ENCODE measurements at places on chromosomes 5 and 9. TPM values are rescaled to one million over a fixed set of nuclear protein-coding genes. Genes with fewer than 3 reads are reported as not detected.

DNA sequence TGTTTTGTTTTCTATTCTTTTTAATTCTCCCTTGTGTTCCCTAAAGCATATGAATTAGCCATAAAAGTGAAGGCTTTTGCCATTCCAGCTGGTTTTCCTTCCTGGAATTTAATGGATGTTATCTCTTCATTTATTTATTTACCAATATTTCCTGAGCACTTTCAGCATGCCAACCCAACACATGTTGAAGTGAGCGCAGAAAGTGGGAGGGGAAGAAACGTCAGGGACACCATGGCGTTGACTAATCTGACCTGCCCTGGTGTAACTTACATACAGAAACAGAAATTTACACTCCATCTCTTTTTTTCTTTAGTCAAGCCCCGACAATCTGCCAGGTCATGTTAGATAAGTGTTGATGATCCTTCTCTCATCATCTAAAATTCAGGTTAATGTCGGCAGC lies 247.5 kb downstream of the PCSK5 start:
- DNase-seq, result no peak

- DNase-seq, result no peak
These were observed 116.8 kb upstream of the COX7C start for GRCh38 chr5:86500947-86501346.

DNA sequence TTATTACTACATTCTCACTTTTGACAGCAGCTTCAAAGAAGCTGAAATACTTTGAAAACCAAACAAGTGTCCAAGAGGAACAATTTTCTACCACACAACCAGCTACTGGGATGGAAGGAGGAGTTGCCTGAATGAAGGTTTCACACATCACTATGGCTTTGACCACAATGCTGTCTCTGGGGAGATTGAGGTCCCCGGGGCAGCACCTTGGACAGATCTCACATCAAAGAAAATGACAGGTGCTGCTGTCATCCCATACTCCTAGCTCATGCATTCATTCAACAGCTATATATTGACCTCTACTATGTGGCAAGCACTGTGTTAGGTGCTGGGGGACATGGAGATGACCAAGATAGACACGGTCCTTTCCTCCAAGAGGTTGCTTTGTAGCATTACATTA lies 233.2 kb upstream of the RASEF start:
- no peak for DNase-seq

DNA sequence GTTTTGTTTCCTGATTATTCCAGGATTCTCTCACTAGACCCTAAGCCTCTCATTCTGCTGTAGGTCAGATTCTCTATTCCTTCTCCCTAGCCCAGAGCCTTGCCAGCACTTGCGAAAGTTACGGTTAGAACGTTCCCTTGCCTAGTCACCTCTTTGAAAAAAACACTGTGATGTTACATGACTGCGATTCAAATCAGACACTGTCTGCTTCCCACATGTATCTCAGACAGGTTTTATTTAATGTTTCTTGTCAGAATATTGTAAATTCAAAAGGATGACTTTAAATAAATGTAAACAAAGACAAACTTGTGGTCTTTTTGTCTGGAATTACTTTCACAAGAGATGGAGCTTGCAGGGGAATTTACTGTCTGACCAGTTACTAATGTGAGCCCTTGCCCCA lies 116.5 kb upstream of the OTULINL start:
- DNase-seq, result no peak

DNA sequence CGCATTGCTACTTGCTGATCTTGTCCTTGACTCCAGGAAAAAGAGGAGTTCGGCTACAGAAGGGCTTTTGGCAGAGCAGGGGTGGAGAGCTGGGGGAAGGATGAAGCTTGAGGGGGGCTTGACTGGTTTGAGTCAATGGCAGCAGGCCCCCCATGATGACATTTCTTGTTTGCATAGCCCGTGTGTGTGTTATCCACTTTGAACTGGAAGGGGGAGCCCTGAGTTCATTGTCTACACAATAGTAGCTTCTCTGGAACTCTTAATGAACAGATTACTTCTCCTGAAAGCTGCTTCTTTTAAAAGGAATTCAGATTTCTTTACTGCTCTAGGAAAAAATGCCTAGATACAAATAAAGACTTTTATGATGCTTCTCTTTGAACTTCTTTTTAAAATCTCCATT lies 2.3 kb downstream of the IFNB1 start:
- no peak for DNase-seq

DNA sequence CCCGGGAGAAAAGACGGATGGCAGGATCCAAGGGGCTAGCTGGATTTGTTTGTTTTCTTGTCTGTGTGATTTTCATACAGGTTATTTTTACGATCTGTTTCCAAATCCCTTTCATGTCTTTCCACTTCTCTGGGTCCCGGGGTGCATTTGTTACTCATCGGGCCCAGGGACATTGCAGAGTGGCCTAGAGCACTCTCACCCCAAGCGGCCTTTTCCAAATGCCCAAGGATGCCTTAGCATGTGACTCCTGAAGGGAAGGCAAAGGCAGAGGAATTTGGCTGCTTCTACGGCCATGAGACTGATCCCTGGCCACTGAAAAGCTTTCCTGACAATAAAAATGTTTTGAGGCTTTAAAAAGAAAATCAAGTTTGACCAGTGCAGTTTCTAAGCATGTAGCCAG lies 94.2 kb downstream of the SYK start:
- DNase-seq, result no peak

DNA sequence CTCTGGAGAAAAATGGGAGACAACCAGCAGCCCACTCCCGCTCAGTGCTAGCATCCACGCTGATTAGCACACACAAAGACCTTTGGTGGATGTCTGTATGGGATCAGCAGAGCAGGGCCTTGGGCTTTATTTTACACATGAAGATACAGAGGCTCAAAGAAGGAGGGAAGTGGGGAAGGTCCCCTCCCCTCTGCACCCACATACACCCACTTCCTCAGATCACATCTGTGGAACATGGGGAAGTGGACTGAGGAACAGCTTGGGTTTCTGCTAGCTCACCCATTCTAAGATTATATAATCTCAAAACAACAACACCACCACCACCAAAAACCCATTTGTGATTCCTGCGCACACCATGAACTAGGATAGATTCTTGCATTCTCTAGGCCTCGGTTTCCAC lies 14.0 kb downstream of the GGTA1 start:
- DNase-seq, result no peak

DNA sequence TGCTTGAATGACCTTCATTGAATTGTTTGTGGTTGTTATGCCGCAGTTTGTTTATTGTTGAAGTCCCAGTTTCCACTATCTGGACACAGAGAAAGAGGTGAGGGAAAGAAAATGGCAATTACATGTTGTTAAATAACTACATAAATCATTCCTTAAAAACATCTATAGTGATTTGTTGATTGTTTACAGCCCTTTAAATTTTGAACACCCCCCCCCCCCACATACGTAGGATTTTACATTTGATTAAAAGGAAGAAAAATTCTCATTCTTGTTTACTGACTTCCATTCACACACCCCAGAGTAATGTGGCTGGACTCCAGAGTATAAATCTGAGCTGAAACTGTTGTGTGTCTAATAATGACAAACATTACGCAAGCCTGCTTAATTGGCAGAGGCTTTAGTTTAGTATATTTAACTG lies 87.1 kb upstream of the FAM174A start:
- no peak for DNase-seq

GRCh38 chr9:94280409-94280989 lies 21.4 kb downstream of the ZNF169 start:
- no peak for DNase-seq

GRCh38 chr9:116312221-116312620 lies 158.6 kb downstream of the PAPPA start:
- no peak for DNase-seq

SH3RF2 gene
- 0.95 TPM for total RNA-seq

PCDHB11 gene
- 1.4 TPM for total RNA-seq

Data from H1 (cell line).